ENCODE measurements at places on chromosomes 2 and 18.
A peak's percentile ranks its signal among the peaks of the same experiment; 100 is the strongest.

GRCh38 chr2:151840216-151841046, 12.2 kb upstream of the ARL5A start:
- no peak for DNase-seq

DNA sequence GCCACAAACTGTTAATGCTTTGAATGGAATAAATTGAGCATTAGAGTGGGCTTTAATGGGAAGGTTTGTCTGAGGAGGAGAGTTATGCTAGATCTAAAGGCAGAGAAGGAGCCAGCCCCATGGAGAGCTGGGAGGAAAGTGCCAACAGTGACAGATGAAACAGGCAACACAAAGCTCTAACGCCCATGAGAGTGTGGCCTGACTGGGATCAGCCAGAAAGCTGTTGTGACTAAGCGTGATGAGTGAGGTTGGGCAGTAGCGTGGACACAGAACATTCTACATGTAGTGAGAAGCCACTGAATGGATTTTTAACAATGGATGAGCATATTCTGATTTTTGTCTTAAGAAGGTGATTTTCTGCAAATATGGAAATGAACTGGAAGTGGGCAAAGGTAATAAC, 185.3 kb upstream of the SIX2 start:
- DNase-seq: no peak

- DNase-seq: no peak
Measured at GRCh38 chr18:61201511-61201910, 131.7 kb upstream of the CDH20 start.

DNA sequence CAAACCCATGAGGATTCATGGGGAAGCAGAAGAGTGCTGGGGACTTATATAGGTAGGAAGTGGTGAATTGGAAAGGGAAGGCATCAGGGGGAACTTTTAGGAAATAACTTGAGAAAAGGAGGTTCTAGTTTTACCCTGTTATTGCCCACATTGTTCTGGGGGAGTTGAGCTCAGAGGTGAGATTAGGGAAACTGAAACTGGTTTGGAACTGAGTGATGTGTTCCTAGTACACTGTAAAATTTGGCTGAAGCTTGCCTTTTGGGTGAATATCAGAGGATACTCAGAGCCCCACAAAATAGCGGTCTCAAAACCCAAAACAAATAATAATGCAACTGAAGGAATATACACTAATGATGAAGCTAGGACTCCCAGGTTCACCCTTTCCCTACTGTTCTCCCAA, 39.6 kb upstream of the APOB start:
- DNase-seq: no peak

DNA sequence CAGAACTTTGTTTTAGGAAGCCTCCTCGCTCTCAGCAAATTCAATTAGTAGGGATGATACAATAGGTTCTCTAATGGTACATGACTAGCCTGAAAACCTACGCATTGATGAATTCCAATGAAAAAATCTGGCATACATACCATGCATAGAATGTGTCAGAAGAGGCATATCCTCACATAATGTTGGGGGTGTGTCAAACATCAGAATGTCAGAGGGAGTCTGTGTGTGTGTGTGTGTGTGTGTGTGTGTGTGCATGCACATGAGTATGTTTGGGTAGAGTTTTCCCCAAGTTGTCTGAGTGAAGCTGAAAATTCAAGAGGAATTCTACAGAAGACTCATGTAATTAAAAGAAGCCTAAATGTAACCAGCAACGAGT, 78.5 kb downstream of the FIGN start:
- DNase-seq: no peak

DNA sequence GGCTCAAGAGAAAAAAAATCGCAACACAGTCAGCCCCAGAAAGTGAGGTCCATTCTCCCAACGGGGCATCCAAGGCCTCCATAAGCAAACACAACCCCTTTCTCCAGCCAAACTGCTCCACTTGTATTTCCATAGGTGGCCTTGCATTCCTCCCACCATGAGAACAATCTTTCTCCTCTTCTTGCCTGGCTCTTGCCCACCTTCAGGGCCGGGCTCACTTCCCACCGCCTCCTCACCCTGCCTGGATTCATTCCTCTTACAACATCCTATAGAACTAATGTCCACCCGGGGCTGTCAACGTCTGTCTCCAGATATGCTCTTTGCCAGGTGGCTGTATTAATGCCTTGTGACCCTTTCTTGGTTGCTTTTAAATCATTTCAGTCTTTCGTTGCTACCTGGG, 124.5 kb downstream of the SMAD7 start:
- no peak for DNase-seq

GRCh38 chr18:12699747-12700146, 2.8 kb downstream of the CEP76 start:
- DNase-seq: no peak

DNA sequence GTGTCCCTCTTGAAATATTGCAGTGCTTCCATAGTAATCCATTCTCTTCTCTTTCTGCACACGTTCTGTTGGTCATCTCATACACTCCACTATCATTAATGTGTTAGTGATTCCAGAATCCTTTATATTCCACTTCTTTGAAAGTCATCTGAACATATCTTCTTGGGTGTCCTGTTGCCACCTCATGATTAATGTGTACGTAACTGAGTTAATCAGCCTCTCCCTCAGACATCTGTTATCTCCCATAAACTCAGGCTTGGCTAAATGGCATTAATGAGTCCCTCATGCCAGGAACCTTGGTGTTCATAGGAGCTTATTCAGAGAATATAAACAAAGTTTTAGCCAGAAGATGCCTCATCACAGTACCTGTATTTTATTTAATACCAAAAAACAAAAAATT, 126.4 kb downstream of the NCOA1 start:
- DNase-seq: peak; percentile 1

GRCh38 chr18:50662177-50662576, 102.3 kb downstream of the MAPK4 start:
- DNase-seq: no peak
